Kidney (tissue), 22 donors: ENCODE measurements at places on chromosomes 2 and 18. TPM values are rescaled to one million over a fixed set of nuclear protein-coding genes. Genes with fewer than 3 reads are reported as not detected.

Gene SRD5A2
- 0.15 TPM for polyA plus RNA-seq

GRCh38 chr2:100893392-100894104 is 73.6 kb downstream of the NPAS2 start:
- DNase-seq: no peak

DNA sequence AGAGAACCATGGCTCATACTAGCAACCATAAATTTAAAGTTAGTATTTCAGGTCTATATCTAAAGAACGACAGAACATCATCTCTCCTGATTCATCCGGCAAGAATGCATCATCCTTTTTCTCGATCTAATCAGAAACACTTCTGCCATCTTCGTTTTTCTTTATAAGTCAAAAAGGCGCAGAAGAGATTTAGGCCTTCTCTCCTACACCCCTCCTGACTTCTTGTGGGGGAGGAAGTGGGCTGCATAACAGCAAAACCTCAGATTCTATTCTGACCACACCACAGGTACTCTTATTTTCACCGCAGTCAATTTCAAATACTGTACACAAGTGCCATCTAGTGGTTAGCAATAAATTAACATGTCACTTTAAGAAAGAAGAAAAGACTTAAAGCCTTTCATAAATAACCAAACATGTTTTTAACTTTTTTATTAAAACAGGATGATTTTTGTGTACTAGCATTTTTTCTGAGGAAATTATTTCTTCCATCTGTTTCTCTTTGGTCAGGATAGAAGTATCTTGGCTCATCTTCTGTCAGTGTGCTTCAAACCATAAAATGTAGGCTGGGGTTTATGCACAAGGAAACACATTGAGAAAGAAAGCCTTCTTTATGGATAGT is 48.4 kb upstream of the PIK3C3 start:
- no peak for DNase-seq

- no peak for DNase-seq
These were observed 235.1 kb downstream of the NCKAP5 start for GRCh38 chr2:133333181-133333580.

Gene OSBPL1A
- 27.0 TPM for polyA plus RNA-seq

- DNase-seq: no peak
These were observed 3.7 kb upstream of the GAD1 start for GRCh38 chr2:170812710-170813600.

DNA sequence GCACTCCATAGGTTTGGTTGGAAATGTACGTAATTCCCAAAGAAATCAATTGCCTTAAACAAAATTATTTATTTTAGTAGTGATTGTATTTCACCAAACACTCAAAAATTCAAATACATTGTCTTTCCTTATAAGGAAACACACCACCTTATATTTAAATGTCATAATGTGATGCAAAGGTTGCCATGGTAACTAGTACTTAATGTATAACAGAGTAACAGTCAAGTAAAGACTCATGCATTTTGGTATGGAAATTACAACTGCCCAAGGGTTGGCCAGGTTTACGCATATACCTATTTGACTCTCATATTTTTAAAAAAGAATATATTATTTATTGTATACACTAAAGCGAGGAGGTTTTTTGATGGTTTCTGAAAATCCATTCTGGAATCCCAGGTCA is 231.2 kb downstream of the TCF4 start:
- DNase-seq: no peak

Gene AAMP
- polyA plus RNA-seq: 108 TPM

GRCh38 chr2:56784046-56784445 is 600.3 kb downstream of the CCDC85A start:
- DNase-seq: no peak

Gene KIAA2012
- not detected for polyA plus RNA-seq

DNA sequence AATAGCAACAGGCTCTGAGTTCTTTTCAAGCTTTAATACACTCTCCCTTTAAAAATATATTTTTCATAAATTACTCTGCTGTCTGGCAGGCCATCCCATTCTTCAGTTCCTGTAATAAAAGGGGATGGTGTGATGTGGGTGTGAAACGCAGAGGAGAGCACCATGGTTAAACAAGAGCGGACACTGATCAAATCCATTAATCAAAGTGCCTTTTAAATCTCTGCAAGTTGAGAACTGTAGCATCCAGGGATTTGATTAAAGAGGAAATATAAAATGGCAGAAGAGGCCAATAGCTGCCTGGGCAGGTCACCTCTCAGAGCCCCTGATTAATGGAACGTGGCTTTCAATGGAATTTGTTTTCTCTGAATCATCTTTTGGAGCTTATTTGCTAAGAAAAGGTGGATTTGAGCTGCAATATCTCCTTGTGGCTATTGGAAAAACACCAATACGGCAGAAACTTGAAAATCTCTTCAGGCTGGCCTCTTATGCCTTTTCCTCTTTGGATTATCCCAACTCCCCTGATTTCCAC is 96.9 kb downstream of the ACTR3 start:
- no peak for DNase-seq

- no peak for DNase-seq
These were observed 41.9 kb upstream of the LIMS1 start for GRCh38 chr2:108492364-108492763.

Gene CFAP210
- polyA plus RNA-seq: 0.65 TPM

DNA sequence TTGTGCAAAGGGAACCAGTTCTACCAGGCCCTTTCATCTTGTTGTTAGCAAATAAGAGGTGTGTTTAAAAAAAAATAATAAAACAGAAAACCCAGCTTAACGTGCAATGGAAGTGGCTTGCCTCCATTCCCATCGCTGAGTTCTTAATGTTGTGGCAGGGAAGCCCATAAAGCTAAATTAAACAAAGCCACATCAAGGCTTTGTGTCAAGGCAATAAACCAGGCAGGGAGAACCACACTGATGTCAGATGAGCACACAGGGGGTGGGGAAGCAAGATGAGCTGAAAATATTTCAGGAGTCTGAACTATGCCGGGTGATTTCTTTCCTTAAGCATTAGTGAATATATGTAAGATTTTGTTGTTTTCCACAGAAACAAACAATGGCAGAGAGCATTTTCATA is 73.5 kb downstream of the PHLPP1 start:
- DNase-seq: peak; percentile 58

DNA sequence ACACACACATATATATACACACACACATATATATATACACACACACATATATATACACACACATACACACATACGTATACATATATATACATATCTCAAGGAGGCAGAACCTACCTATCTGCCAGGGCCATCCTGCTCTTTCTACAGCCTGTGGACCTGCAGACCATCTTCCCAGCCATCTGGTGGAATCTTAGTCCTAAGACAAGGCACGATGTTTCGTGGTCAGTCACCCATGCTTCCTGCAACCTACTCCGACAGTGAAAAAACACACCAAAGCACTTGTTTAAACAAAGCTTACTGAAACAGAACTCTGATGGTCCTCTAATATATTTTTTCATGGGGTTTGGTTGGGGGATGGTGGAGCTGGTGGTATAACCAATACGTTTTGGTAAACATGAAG is 164.2 kb upstream of the ZNF521 start:
- peak; percentile 30 for DNase-seq

DNA sequence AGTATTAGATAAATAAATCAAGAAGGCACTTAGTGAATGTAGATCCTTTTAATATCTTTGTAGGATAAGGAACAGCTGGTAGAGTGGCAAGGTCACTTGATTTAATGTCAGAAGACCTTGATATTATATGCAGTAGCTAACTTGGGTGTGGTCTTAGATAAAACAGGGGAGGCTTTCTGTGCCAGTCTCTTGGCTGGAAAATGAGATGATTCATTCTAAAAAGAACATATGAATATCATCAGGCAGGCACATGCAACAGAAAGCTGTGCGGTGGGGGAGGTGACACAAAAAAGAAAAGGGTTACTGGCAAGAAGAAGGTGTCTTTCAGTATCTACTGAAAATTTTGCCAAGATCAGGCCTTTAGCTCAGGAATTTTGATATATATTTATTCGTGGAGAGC is 931.7 kb upstream of the CELF4 start:
- DNase-seq: no peak

Gene STARD6
- polyA plus RNA-seq: not detected

Gene TUBA3E
- not detected for polyA plus RNA-seq

Gene DCDC2C
- polyA plus RNA-seq: not detected

- peak; percentile 94 for DNase-seq
These were observed 199.4 kb upstream of the REV1 start for GRCh38 chr2:99689145-99689742.

GRCh38 chr18:62525608-62526007 is 2.8 kb downstream of the ZCCHC2 start:
- DNase-seq: no peak

DNA sequence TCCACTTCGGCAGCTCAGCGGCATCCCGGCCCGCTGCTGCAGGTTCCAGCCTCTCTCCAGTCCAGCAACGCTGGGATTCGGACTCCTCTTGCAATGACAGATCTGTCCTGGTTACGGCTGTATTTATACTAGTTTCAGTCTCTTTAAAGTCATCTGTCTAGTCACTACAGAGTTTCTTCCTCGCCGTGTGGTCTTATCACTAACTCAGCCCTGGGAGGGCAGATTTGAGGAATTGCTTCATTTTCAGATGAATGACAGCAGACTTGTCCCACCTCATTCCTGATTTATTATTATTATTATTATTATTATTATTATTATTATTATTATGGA is 2.2 kb downstream of the KLHL29 start:
- DNase-seq: no peak

DNA sequence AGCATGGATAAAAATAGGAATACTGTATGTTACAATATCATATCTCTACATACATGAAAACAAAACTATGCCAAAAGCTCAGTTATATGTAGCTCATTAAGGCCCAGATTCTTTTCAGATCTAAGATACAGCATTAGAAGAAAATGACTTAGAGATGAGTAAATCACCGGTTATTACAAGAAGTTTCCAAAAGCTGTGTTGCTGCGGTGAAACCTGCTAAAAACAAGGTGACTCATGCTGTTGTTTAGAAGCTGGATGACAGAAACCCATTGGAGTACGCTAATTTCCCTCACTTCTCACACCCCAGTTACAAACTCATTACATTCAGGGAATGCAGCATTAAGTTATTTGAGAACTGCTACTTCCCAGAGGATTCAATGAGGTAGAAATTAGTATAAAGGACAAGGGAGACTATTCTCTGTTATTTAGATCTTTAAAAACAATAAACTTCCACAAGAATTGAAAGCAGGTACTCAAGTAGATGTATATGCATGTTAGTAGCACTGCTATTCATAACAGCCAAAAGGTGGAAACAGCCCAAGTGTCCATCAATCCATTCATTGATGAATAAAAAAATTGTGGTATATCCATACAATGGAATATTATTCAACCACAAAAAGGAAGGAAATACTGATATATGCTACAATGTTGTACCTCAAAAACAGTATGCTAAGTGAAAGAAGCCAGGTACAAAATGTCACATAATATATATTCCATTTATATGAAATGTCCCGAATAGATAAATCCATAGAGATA is 32.6 kb downstream of the RBKS start:
- DNase-seq: no peak

DNA sequence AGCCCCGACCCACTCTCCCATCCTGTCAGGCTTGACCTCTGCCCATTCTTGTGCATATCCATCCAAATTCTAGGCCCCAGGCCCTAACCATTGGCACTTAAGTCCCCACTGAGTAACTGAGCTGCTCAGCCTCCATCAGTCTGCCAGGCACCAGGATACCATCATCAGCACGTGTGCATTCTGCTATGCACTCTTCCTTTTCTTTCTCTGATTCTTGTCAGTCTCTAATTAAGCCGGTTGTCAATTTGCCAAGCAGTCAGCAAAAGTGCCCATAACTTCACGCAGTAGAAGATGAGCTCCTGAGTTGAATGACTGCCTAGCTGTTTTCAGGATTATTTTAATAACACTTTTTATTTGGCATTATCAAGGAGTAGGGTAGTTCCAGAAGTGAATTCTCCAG is 107.2 kb downstream of the FEZ2 start:
- no peak for DNase-seq

Gene PROKR1
- not detected for polyA plus RNA-seq

Gene KCNK3
- 2.1 TPM for polyA plus RNA-seq
